GDM1 (cell line): ENCODE measurements at places on chromosomes 13 and 19.

- DNase-seq: no peak
Measured at GRCh38 chr19:15390814-15391213, 11.2 kb upstream of the AKAP8 start.

GRCh38 chr19:48481846-48482639, 12.9 kb downstream of the CYTH2 start:
- no peak for DNase-seq

DNA sequence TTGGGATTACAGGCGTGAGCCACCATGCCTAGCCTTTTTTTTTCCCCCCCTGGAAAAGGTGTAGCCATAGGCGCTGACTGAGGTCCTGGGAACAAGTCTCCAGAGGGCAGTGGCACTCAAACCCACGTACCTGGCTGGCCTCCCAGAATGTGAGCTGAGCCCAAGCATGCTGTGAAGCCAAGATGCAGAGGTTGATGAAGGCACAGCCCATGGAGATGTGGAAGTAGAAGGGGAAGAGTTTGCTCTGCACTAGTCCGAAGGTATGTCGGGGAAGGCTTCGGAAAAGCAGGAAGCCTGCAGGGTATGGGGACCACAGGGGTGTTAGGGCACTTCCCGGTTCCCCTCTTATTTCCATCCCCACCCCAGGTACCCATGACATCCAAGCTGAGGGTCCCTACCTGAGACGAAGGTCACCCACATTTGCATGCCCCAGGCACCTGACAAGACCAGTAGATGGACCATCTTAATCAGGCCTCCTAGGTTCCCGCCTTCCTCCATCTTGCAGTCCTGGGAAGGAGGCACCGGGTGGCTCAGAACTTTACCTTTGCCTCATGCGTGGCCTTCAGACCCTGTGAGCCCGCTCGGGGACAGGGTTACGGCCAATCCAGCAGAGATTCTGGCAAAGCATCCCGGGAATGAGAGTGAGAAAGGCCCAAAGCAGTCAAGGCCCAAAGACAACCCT, 805 bp downstream of the TMEM205 start:
- DNase-seq: no peak

DNA sequence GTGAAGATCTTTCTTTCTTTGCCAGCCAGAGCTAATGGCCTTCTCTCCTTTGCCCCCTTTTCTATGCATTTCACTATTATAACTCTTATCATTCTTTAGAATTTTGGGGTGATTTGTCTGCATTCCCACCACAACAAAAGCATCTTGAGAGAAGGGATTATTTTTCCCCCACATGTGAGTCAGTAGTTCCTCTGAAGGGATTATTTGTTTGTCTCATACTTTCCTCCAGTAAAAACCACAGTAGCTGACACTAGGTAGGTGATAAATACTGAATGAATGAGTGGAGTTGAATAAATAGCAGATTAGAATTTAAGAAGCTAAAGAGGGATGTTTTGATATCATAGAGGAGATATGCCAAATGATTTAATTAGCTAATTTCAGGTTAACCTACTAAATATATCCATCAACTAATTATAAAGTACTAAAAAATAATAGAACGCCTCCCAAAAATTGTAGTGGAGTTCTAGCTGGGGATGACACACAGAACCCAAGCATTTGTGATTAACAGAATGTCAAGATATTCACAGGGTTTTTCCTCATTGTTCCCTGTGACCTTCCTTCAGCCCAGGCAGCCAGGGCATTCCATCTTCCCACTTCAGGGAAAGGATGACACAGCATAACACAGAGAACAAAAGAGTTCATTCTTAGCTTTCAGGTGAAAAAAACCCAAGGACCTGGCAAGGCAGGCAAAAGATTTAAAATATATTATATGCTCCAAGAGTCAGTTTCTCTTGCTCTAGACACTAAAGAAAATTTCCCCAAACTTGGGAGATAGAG, 3.5 kb upstream of the TBC1D4 start:
- DNase-seq: no peak

GRCh38 chr13:99406799-99407201, 94.5 kb upstream of the TM9SF2 start:
- peak; percentile 51 for DNase-seq

GRCh38 chr13:70841240-70842061, 733.2 kb upstream of the KLHL1 start:
- no peak for DNase-seq

- no peak for DNase-seq
Measured at GRCh38 chr13:21733475-21734263, 62.8 kb downstream of the FGF9 start.

- DNase-seq: no peak
Measured at GRCh38 chr19:35715981-35716800, 1.6 kb upstream of the KMT2B start.

DNA sequence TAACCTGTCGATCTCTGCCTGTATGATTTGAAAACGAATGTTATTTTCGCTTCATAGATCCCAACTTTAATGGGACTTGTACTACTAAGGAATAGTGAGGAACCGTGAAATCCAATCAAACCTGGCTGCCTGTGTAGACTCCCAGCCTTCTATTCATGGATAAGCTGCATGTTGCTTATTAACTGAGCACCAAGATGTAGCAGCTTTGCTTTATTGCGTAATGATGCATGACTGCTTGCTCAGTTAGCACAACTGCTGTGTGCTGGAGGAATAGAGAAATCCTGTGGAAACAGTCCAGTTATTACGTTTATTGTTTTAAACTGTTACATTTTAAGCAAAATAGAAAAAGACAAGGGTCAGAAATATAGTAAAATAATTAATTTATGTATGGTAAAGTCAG, 108.2 kb downstream of the SHISA2 start:
- no peak for DNase-seq

DNA sequence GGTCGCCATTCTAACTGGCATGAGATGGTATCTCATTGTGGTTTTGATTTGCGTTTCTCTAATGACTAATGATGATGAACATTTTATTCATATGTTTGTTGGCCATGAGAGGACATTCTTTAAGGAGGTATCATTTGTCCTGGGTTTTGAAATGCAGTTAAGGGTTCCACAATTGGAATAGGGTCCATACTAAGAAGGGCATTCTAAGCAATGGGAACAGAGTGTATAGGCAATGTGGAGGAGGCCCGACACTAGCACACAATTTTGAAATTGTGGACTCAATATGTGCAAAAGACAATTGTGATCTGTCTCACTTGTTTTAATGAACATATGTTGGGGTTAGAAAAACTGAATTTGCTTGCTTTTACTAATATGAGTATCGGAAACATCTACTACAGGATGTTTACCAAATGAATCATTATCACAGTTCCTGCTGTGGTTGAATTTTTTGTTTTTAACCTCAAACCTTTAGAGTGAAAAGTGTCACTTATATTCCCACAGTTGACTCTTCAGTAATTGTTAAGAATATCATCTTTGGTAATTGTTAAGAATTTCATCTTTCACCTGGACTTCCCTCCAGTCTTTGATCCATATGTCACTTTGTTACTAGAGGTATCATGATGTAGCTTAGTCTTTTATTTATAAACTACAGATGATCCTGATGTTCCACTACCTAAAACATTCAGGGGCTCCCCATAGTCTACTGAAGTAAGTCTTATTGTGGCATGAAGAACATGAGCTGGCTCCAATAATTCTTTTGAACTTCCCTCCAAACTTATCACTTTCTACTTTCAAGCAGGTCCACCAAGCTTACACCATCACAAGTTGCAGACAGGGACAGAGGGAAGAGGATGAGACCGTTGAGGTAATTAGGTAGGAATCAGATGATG, 109.7 kb upstream of the KLF12 start:
- no peak for DNase-seq

GRCh38 chr13:19862481-19863313, 752 bp downstream of the ZMYM5 start:
- DNase-seq: no peak

DNA sequence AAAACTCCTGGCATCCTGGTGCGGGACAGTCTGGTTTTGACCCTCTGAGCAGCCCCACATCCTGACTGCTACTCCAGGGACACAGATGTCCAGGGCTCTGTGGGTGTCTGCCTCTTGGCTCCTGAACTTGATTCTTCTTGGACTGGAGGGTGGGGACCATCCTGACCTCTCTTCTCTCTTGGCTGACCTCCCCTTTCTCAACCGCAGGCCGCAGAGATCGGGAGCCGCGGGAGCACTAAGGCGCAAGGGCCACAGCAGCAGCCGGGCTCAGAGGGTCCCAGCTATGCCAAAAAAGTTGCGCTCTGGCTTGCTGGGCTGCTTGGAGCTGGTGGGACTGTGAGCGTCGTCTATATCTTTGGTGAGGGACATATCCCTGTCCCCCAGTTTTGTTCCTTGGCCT, 1.0 kb downstream of the TIMM50 start:
- no peak for DNase-seq

DNA sequence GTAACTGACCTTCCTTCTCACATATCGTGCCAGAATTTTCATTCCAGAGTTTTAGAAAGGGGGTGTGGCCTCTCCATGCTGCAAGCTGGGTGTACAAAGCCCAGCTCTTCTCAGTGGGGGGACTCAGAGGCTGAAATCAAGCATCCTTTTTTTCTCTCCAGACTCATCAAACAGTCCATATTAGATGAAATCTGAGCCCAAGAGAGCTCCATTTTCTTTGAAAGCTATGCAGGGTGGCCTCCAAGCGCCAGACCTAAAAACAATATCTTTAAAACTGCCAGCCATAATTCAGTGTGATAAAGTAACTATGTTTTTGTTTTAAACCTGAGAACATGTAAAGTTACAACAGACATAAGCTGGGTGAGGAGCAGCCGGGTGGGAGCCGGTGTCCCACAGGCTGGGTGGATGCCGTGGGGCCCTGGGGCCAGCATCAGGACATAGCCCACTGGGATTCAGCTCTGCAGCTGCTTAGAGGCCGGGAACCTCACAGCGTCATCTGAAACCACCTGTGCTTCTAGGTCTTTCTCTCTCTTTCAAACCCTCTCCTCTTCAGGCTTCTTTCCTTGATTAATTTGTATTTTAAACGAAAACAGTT, 249.2 kb downstream of the ZNF536 start:
- no peak for DNase-seq
